Left hindlimb (tissue), 1 donor: ENCODE measurements at places on chromosomes 1 and 21.
A peak's percentile ranks its signal among the peaks of the same experiment; 100 is the strongest.

- DNase-seq, result no peak
Observed at GRCh38 chr1:150018165-150018564, 7.6 kb upstream of the OTUD7B start.

DNA sequence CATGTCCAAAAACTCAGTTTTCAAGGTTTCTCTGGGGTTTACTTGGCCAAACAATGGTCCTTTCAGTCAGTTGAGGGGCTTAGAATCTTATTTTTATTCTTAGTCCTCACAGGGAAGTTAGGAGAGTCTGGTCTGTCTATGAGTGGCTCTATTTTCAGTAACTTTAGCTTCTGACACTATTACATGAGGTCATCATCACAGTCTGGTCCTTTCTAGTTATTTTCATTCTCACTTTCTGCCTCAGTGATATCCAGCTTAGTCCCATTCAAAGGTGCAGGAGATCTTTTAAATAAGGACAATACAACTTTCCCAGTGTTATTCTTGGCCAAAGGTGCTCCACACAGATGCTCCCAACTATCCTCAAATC is 30.0 kb upstream of the FGGY start:
- no peak for DNase-seq

DNA sequence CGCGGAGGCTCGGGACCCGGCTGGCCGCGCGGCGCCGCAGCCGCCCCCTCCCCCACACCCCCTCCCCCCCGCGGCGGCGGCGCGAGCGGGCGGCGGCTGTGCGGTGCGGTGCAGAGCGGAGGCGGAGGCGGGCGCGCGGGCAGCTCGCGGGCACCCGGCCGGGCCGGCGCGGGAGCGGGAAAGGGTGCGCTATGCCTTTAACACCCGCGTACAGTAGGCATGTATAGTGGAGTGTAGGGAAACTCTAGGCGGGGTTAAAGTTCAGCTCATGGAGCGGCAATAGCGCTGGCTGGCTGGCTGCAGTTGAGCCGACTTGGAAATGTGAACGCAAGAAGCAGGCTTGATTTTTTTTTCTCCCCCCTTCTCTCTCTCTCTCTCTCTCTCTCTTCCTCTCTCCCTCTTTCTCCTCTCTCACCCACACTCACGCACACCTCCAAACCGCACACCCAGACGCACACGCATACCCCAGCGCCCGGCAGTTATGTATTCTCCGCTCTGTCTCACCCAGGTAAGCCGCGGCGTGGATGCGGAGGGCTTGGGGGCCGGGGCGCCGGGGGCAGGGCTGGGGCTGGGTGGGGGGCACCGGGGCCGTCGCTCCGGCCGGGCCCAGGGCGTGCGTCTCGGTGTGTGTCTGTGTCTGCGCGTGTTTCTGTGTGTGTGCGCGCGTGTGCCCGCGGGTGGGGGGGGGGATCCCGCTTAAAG is at the start of gene NFIA:
NFIA (plus strand) TSS at position 251 of the 702 bp plus-strand sequence.
- peak; percentile 81 for DNase-seq

DNA sequence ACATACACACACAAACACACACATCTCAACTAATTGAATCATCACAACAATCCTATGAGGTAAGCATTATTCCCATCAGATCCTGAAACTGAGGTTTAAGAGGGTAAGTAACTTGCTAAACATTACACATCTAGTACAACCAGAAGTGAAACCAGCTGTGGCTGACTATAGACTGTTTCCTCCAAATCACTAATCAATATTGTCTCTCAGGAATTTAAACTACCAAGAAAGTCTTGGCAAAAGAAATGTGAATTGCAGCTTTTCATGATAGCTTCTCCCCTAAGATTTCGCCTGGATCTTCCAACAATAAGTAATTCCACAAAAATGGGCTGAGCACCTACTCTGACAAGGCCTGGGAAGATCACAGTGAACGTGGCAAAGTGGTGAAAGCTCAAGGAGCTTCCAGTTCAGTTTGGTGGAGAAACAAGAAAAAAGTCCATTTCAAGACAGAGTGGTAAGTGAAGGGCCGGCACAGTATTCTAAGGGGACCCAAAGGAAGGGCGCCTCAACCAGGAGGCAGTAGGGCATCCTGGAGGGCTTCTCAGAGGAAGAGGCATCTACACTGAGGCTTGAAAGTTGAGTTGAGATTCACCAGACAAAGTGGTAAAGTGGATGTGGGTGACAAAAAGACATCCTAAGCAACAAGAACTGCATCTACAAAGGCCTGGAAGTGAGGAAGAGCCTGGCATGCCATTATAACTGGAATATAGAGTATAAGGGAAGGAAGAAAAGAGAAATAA is 22.1 kb downstream of the LRRC52 start:
- DNase-seq, result no peak

- no peak for DNase-seq
Observed at GRCh38 chr1:101410048-101410878, 173.4 kb downstream of the S1PR1 start.

GRCh38 chr1:234556245-234556943 is 53.6 kb downstream of the IRF2BP2 start:
- DNase-seq, result no peak

DNA sequence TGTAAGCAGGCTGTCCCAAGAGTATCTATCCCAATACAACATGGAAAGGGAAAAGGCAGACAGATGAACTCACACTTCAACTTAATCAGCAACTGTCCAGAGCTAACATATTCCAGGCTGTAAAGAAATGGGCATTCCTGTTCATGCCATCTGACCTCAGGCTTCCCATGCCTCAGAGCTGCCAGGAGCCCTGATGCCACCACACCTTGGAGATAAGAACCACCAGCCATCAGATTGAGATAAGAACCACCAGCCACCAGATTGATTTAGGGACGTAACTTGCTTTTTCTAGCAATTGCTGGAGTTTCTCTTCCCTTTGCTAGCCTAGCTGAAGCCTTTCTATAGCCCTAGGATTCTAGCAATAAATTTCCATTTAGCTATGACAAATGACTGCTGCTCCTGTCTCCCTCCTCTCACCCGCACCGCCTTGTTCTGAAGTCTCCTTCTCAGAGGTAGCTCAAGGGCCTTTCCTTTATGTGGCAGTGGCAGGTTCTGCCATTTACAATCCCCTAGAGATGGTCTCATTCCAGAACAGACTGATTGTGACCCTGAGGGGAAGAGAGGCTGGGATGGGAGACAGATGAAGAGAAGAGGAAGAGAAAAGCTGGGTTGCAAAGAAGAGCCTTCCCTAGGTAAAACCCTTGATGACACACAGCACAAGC is 88.0 kb upstream of the CTTNBP2NL start:
- DNase-seq, result no peak

DNA sequence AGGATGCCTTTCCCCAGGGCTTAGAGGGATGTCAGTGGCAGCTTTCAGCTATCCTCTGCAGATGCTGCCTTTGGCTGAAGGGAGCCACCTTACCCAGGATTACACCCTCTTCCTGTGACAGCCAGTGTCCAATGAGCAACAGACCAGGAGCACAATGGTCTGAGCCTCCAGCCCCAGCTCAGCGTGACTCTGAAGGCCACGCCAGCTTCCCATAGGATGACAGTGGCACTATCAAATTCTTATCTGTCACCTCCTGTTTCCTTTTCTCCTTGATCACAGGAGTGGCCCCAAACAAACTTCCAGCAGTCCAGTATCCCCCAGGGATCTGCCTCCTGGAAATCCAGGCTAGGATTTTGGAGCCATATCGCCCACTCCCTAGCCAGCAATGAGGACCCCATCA is 226.9 kb downstream of the SETD4 start:
- DNase-seq, result no peak

GRCh38 chr1:216293683-216294082 is 129.6 kb downstream of the USH2A start:
- no peak for DNase-seq

- DNase-seq, result peak; percentile 68
Observed at GRCh38 chr1:156076609-156077429, 5.4 kb downstream of the MEX3A start.

GRCh38 chr1:149848340-149849110 is 50.8 kb upstream of the BOLA1 start:
- DNase-seq, result no peak

- DNase-seq, result peak; percentile 79
Observed at GRCh38 chr1:223748773-223749733, 36.7 kb downstream of the CAPN2 start.

DNA sequence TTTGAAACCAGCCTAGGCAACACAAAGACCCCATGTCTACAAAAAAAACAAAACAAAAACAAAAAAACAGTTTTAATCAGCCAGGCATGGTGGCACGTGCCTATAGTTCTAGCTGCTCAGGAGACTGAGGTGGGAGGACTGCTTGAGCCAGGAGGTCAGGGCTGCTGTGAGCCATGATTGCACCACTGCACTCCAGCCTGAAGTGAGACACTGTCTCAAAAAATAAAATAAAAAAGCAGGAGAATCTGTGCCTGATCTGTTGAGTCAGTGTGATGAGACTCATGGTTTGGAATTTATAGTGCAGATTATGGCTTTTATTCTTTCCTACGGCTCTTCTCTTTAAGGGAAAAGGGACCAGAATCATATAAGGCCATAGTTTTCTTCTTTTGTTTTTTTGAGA is 16.5 kb downstream of the TRIT1 start:
- DNase-seq, result no peak

- no peak for DNase-seq
Observed at GRCh38 chr1:24315391-24315790, 3.8 kb upstream of the GRHL3 start.

GRCh38 chr1:52892424-52893215 is 28.9 kb downstream of the ECHDC2 start:
- no peak for DNase-seq

DNA sequence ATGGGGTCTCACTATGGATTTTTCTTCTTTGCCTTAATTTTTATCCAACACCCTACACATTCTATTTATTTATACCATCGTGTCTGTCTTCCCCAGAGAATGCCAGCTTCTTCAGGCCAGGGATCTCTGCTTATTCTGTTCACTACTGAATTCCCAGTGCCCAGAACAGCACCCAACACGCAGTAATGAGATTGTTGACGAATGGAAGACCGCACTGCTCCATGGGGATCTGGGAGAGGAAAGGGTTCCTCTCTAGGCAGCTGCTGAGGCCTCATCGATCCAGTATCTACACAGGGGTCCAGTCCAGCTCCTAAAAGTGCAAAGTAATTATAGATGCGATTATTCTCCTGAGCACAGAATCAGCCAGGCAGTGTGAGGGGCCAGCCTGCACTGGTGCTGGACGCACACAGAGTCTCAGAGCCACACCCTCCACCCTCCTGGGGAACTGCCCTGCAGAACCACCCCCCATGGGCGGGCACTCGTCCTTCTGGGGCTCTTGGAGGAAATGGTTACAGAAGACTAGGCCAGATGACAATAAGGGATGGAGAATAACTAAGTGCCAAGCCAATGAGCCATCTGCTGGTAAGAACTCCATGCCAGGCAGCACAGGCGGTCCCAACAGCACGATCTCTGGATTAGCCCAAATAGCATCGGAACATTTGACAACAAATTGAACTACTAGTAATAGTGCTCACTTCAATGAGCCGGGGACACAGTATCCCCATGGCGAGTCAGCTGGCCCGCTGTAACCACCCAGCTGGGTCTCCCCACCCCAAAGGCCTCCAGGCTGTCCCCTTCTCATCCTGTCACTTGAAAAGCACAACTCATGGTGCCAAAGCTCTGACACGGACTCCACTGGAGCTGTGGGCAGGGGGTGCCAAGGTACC is 1.7 kb upstream of the PDE9A start:
- no peak for DNase-seq

- DNase-seq, result no peak
Observed at GRCh38 chr1:167676916-167677848, 44.6 kb upstream of the MPZL1 start.

DNA sequence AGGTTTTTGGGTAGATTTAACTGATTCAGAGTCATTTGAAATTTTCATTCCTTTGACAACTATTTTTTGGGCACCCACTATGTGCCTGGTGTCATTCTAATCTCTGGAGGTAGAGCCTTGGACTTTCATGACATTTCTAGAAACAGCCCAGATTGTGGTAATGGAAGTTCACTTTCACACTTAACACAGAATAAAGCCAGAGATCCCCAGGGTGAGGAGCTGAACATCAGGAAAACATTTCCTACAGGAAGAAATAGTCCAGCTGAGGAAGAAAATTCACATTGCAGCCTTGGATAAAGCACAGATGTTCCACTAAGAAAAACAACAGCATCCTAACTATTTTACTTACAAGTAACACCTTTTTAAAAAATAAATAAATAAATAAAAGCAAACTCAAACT is 102.4 kb upstream of the KRTAP19-8 start:
- no peak for DNase-seq

GRCh38 chr1:90798344-90798743 is 81.2 kb upstream of the BARHL2 start:
- no peak for DNase-seq

- DNase-seq, result peak; percentile 90
Observed at GRCh38 chr1:156676820-156677615, at the start of gene NES. Gene NES (minus strand): TSS chr1:156677407. CDS start chr1:156677264, 143 bp downstream.

- no peak for DNase-seq
Observed at GRCh38 chr1:50631161-50631560, 207.9 kb upstream of the DMRTA2 start.

- DNase-seq, result no peak
Observed at GRCh38 chr1:101259744-101260148, 22.9 kb downstream of the S1PR1 start.

DNA sequence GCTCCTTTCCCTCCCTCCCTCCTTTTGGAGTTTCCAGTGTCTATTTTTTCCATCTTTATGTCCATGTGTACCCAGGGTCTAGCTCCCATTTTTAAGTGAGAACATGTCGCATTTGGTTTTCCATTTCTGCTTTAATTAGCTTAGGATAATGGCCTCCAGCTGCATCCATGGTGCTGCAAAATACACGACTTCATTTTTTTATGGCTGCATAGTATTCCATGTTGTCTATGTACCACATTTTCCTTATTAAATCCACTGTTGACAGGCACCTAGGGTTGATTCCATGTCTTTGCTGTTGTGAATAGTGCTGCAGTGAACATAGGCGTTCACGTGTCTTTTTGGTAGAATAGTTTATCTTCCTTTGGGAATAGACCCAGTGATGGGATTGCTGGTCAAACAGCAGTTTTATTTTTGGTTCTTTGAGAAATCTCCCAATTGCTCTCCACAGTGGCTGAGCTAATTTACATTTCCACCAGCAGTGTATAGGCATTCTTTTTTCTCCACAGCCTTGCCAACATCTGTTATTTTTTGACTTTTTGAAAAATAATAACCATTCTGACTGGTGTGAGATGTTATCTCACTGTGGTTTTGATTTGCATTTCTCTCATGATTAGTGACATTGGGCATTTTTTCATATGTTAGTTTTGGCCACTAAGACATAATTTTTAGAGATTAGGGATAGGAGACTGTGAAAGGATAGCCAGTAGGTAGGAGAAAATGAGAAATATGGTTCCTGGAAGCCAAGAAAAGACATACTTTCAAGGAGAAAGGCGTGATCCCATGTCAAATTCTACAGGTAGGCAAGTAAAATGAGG is 50.4 kb downstream of the ADAMTS1 start:
- no peak for DNase-seq
